ENCODE measurements at places on chromosomes 11 and 22.

DNA sequence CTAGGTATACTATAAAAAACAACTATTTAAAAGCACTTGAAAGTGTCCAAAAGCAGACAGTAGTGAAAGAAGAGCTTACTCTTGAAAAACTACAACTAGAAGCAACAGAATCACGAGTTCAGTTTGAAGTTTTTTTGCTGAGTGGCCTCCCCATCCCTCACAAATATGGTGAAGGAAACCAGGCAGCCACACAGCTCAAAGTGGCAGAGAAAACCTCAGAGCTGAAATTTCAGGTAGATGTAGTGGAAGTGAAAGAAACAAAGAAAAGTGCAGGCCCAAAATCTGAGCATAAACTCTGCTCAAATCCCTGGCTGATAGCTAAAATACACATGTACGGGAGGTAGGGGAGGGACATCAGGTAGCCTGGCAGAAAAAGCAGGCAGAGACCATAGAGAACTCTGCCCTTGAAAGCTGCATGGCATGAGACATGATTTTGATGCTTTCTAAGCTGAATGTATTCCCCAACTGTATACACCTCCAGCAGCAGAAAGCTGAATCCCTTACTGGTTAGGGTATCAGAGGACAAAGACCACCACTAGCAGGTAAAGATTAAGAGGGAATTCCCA is 12.1 kb downstream of the BTBD10 start:
- DNase-seq: no peak

DNA sequence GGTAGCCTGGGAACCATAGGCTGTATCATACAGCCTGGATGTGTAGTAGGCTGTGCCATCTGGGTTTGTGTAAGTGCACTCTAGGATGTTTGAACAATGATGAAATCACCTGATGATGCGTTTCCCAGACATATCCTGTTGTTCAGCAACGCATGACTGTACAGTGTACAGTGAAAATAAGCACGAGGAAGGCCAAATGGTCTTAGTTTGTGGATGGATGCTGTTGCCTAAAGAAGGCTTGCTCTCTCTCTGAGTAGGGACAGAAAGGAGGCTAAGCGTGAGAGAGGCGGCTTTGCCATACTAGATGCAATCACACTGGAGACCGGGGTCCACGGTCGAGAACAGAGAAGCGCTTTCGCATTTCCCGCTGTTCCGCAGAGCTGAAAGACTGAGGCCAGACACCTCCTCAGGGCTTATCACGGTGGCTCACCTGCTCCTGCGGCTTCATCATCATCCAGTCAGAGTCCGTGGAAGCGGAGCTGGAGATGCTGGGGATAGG is 27.6 kb upstream of the APLP2 start:
- peak; percentile 42 for DNase-seq

DNA sequence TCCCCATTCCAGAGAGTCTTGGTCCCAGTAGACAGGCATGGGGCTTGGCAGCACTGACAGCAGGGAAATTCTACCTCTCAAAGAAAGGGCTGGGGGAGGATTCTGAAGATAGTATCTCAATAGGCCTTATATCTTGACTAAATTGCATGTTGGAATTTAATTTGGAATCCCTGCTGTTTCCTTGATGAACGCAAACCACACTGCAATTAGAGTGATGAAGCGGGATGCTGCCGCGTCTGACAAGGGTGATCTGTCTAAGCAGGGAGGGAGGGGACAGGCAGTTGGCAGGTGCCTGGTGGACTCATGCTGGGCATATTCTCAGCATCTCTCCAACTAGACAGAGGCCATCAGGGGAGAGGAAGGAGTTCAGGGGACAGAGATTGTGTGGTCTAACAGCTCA is 48.4 kb downstream of the COMMD9 start:
- no peak for DNase-seq

GRCh38 chr11:33719587-33719986 is 16.6 kb downstream of the CD59 start:
- no peak for DNase-seq

- DNase-seq: no peak
These were observed 31.4 kb downstream of the TOLLIP start for GRCh38 chr11:1277936-1278512.

DNA sequence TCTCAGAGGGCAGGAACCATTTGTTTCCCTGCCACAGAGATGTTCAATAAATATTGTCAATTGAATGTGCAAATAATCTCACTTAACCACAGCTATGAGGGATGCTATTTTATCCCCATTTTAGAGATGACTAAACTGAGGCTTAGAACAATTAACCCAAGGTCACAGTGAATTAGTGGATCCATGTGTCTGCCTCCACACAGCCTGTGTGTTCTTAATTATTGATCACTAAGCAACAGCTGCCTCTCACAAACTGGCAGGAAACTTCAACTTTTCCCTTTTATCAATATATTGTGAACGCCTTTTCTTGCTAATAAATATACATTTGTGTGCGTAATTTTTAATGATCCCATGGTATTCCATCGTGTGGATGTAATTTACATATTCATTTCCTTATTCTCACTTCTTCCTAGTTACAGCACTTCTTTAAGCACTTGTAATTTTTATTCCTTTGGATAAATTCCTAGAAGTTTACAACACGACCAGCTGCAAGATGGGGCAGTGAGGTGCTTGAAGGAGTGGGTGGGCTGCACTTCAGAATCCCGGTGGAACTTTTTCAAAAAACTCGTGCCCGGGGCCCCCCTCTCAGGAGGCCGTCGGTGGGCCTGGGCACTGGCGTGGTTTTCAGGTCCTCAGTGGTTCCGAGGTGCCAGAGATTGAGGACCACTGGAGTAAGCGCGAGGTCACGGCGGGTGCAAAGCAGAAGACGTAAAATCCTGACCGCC is 915 bp upstream of the SREBF2 start:
- DNase-seq: peak; percentile 14

DNA sequence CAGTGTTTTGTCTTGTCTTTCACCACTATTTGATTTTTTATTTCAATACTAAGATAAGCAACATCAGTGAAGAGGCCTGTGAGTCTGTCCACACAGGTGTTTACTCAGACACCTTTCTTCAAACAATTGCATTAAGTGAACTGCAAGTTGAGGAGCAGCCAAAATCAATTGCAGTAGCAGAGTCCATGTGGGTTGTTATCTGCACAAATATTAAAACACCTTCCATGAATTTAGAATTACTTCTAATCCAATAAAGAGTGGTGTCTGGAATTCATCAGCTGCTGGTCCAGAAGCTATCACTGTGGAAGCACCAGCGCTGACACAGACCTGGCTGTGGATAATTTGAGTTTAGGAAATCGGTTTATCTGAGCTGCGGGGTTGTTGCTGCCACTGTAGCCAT is 83.5 kb upstream of the FAT3 start:
- DNase-seq: no peak

DNA sequence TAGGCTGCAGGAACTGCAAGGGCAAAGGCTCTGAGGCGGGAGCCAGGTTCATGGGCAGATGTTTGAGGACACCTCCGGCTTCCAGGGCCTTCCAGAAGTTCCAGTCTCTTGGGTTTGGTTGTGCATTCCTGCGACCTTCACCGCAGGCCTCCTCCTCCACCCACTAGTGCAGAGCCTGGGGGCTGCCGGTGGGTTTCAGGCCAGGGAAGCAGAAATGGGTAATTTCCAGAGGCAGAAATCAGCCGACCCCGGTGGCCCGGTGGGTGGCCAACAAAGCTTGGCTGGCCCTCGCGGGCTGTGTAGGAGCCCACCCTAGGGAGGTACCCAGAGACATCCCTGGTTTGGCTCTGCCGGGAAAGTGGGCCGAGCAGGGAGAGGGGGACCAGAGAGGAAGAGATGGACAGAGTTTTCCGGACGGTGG is 417 bp upstream of the PHETA2 start:
- no peak for DNase-seq

DNA sequence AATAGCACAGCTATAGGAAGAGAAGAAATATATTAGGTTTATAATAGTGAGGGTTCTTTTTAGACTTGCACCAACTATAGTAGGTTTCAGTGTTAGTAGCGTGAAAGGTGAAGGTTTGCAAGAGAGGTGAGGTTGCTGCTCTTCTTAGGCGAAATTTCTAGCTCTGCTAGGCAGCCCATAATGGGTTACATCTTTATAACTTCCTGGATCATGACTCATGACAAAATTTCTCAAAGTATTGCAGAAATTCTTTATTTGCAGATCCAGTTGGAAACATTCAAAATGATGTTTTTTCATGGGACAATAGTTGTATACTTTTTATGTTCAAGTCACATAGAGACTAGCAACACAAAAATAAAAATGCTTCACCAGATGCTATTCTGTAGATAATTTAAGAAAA is 260.0 kb downstream of the SOX6 start:
- DNase-seq: no peak

GRCh38 chr22:50696251-50696798 is 23.7 kb downstream of the SHANK3 start:
- no peak for DNase-seq

GRCh38 chr11:45930031-45930794 is 7.8 kb downstream of the LARGE2 start:
- DNase-seq: no peak

GRCh38 chr11:3037040-3037944 is 19.9 kb downstream of the CARS1 start:
- peak; percentile 63 for DNase-seq

GRCh38 chr11:110303414-110303826 is 7.0 kb upstream of the RDX start:
- DNase-seq: no peak

DNA sequence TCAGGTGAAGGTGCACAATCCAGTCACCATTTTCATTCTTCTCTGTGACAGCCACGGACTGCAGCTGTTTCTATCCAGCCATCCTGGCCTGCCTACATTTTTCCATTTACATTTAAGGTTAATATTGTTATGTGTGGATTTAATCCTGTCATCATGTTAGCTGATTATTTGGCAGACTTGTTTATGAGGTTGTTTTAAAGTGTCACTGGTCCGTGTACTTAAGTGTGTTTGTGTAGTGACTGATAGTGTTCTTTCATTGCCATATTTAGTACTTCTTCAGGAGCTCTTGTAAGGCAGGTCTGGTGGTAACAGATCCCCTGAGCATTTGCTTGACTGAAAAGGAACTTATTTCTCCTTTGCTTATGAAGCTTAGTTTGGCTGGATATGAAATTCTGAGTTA is 364.2 kb downstream of the JRKL start:
- DNase-seq: no peak

GRCh38 chr11:127138613-127139012 is 138.0 kb upstream of the KIRREL3 start:
- no peak for DNase-seq

GRCh38 chr11:124984512-124984854 is 30.5 kb downstream of the CCDC15 start:
- no peak for DNase-seq

DNA sequence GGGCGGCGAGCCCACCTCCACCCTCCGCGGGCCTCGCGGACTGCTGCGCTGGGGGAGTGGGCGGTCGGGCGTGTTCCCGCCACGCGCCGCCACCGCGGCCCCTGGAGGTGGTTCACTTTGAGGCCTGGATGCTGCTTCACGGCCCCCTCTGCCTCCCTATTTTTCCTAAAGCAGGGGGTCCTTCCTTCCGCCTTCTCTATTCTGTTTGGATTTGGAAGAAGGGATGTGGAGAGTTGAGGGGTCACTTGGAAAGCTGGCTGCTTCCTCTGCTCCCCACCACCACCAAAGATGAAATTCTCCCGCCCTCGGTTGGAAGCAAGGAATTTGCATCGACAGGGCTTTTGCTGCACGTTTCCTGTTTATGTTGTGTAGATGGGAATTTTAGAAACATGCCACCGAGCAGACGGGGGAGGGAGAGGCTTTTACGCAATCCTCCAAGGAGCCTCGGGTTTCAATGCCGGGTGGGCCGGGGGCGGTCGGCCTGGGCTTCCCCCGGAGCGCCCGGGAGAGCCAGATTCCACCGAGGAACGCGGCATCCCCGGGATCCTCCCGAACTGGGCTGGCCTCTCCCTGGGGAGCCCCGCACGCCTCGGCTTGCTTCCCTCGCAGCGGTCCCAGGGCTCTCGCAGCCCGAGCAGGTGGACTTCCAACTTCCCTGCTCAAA is 403 bp upstream of the SBF2 start:
- no peak for DNase-seq

GRCh38 chr11:57438345-57439285 is 11.7 kb upstream of the SLC43A3 start:
- DNase-seq: no peak

DNA sequence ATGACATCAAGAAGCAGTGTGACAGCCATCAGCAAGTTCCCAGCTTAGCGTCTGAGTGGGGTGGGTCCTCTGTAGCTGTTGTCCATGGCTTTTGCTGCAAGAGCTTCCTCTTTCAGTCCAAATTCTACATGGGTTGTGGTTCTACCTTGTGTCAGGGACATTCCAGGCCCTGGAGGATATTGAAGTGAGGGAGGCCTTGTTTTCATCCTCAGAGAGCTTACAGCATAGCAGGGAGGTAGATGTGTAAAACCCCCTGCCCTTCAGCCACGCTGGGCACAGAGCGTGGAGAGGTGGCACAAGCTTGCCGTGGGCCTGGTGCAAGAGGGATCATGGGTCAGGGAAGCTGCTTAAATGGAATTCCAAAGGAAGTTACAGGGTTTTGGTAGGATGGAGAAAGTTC is 93.9 kb downstream of the GRIK4 start:
- DNase-seq: no peak

GRCh38 chr11:55714982-55715888 is 53.2 kb downstream of the OR4C6 start:
- no peak for DNase-seq

- no peak for DNase-seq
These were observed 91.2 kb downstream of the RPS6KA4 start for GRCh38 chr11:64450168-64450560.

- no peak for DNase-seq
These were observed 64.2 kb downstream of the ENDOD1 start for GRCh38 chr11:95153857-95154246.

DNA sequence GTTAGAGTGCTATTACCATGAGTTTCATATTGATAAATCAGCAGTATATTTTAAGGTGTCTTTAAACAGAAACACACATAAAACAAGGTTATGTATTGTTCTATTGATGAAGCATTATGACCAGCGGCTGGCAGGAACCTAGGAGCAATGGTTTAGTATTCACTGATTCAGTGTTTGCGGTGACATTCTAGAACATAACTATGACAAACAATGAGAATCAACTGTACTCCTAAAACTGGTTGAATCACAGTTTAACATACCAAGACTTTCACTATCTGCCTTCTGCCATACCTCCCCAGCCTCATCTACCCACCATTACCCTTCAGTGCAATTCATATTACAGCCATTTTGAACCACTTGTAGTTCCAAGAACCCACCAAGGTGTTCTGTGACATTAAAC is 8.8 kb downstream of the HOATZ start:
- DNase-seq: no peak

- no peak for DNase-seq
These were observed 629 bp downstream of the TTLL8 start for GRCh38 chr22:50057278-50058060.

All from HTR-8/SVneo (cell line).